CD4-positive, alpha-beta T cell treated with Interleukin-6 for 4 hours (primary cell): ENCODE measurements at places on chromosomes 16 and 17.

GRCh38 chr17:31099016-31099415, 4.2 kb downstream of the NF1 start:
- DNase-seq: no peak

DNA sequence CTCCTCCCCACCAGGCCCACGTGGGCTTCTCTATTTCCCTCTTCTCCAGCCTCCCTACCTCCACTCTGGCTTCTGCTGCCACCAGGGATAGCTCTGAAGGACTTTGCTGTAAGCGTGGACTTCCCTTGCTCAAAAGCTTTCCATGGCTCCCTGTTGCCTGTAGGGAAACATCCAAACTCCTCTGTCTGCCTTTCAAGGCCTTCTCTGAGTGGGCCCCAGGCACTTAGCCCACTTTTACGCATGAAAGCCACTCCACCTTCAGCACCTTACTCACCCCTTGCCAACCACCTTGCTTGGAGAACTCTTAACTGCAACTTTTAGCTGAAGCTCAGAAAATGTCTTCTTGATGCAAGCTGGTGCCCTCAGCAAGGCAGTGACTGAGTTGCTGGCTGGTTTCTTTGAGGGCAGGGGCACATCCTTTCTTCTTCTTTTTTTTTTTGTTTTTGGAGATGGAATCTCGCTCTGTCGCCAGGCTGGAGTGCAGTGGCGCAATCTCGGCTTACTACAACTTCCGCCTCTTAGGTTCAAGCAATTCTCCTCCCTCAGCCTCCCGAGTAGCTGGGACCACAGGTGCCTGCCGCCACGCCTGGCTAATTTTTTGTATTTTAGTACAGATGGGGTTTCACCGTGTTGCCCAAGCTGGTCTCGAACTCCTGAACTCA, 52.0 kb upstream of the DLX4 start:
- no peak for DNase-seq

DNA sequence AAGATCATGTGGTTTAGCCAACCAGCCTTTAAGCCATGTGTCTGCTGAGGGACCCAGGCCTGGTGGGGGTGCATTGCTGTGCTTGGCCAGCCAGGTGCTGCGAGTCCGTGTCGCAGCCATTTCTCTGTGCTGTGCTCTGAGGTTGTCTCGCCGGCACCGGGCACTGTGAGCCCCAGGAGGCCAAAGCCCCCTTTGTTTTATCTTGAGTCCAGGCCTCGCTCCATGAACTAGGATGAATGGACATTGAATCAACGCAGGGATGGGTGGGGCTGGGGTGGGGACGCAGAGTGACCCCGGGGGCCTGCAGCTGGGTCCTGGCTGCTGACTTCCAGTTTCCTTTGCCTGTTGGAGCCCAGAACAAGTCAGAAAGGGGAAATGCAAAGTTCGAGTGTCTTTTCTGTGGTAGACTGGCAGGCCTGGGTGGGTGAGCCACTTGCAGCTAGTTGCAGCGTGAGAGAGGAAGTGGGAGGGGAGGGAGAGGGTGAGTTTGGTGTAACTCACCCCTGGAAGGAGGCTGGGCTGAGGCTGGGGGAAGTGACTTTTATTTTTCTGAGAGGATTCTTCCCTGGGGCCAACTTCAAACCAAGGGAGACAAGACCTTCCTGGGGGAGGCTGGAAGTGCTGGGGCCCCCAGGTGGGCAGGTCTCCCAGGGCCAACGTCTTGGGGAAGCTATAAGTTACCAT, 324.7 kb downstream of the SEC14L1 start:
- DNase-seq: peak; percentile 88

DNA sequence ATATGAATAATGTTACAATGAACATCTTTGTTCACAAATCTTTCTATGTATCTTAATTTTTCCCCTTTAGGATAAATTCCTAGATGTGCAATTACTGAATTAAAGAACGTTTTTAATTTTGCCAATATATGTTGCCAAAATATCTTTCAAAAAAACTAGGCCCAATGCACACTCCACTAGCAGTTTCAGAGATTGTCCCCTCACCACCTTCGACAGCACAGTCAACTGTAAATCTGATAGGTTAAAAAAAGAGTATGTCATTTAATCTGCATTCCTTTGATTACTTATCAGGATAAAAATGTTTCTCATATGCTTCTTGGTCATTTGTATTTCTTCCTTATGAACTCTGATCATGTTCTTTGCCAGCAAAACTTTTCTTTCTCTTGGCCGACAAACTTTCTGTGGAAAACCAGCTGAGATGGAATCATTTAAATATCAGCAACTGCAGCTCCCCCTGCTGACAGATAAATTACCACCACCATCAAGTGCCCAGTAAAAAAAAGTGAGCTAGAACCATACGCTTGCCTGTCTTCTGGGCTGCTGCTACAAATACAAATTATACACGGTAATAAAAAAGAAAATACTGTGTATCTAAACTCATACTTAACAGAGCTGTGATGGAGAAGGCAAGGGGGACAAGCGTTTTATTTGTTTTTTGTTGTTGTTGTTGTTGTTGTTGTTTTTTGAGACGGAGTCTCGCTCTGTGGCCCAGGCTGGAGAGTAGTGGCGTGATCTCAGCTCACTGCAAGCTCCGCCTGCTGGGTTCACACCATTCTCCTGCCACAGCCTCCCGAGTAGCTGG, 19.6 kb upstream of the KANSL1 start:
- DNase-seq: peak; percentile 80

- no peak for DNase-seq
Measured at GRCh38 chr17:21250854-21251253, 2.4 kb downstream of the NATD1 start.

- peak; percentile 24 for DNase-seq
Measured at GRCh38 chr16:19639986-19640421, 78.0 kb downstream of the KNOP1 start.

DNA sequence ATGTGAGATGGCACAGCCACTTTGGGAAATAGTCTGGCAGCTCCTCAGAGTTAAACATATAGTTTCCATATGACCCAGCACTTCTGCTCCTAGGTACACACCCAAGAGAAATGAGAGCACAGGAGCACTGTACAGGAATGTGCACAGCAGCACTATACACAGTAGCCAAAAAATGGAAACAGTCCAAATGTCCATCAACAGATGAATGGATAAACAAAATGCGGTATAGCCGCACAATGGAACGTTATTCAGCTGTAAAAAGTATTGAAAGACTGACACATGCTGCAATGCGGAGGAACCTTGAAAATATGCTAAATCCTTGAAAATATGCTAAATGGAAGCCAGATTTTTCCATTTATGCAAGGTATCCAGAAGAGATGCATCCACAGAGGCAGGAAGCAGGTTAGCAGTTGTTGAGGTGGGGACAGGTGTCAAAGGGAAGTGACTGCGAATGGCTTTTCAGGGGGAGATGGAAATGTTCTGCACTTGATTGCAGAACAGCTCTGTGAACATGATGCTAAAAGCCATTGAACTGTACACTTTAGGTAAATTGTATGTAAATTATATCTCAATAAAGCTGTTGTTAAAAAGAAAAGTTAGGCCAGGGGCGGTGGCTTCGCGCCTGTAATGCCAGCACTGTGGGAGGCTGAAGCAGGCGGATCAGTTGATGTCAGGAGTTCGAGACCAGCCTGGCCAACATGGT, 80.7 kb downstream of the MPRIP start:
- DNase-seq: no peak

DNA sequence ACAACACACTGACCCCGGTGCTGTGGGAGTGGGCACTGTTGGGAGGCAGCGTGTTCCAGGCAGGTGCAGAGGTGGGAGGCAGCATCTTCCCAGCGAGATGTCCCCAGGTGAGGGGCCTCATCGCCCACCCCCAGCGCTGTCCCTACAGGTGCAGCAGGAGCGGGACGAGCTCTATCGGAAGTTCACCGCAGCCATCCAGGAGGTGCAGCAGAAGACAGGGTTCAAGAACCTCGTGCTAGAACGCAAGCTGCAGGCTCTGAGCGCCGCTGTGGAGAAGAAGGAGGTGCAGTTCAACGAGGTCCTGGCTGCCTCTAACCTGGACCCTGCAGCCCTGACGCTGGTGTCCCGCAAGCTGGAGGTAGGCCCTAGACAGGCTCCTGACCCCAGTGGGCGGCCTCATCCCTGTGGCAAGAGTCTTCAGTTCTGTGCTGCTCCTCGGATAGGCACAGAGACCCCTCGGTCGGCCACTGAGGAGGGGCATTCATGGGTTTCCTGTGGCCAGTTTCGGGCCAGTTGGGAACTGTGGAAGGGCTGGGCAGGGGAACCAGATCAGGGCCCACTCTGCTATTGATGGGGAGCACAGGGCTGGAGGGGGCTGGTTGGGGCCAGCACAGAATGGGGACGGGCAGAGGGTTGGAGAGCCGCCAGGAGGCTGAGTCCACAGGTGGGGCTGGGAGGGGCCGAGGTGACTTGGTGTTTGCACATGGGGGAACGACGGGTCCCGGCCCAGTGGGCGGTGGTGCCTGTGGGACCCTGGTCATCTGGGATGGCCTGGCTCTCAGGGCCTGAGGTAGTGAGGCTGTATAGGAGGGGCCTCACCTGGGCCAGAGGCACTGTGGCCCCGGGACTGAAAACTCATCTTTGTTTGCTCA, 21.1 kb upstream of the DBNDD1 start:
- DNase-seq: no peak

DNA sequence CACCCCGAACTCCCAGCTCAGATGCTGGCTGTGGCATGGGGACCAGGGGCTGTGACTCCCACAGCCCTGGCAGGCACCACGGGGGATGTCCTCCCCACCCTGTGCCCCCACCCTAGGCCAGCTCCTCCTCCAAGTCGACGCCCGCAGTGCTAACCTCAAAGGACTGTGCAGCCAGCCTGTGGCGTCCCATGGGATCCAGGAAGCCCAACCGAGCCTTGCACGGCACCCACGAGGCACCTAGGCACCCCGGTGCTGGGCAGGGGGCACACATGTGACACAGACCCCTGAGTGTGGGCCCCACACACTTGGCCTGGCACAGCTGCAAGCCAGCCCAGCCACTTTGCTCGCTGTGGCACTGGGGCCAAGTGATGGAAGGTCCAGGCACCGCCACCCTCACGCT, 3.9 kb downstream of the GCGR start:
- no peak for DNase-seq

DNA sequence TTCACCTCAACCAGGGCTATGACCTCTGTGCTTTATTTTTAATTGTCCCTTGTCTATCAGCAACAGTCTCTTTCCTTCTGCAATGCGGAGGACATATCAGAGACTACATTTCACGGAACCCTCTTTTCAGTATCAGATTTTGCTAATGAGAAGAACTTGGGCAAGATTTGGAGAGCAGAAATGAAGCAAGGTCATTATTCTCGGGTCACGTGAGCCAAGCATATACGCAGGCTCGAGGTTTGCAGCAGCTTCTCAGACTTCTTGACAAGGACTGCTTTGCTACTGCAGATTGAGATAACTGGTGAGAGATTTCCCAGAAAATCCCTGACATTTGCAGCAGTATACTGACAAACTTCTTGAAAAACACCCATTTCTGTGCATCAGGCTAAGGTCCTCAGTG, 30.4 kb downstream of the ABCA10 start:
- DNase-seq: no peak

GRCh38 chr17:58334256-58334655, 5.7 kb upstream of the TSPOAP1 start:
- no peak for DNase-seq

- DNase-seq: no peak
Measured at GRCh38 chr17:21339011-21339410, 37.1 kb upstream of the KCNJ12 start.

GRCh38 chr17:14052886-14053615, 16.3 kb upstream of the COX10 start:
- no peak for DNase-seq

- DNase-seq: no peak
Measured at GRCh38 chr16:17228048-17228707, 242.6 kb downstream of the XYLT1 start.

DNA sequence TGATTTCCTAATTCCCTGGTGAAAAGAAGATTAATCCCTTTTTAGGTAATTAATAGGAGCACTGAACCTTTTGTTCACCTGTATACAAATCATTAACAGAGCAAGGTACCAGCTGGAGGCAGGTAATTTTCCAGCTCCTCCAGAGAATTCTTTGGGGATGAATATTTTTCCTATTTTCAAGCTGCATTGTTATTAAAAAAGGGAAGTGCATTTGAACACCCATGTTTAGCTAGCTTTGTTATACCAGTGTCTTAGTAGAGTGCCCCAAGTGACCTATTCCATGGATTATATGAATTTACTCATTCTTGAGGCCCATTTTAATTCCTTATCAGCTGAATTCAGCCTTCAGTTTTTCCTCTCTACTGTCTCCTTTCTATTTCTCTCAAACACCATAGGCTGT, 73.2 kb upstream of the GOT2 start:
- no peak for DNase-seq

- peak; percentile 68 for DNase-seq
Measured at GRCh38 chr17:40561871-40562611, 3.2 kb downstream of the CCR7 start.

GRCh38 chr16:69329369-69330285, 761 bp downstream of the PDF start:
- peak; percentile 54 for DNase-seq

GRCh38 chr17:77375108-77375916, 234.5 kb downstream of the SEC14L1 start:
- DNase-seq: no peak

- DNase-seq: peak; percentile 63
Measured at GRCh38 chr17:50931144-50931908, 65.2 kb upstream of the TOB1 start.

- no peak for DNase-seq
Measured at GRCh38 chr17:67098006-67098405, 53.7 kb downstream of the CACNG1 start.

DNA sequence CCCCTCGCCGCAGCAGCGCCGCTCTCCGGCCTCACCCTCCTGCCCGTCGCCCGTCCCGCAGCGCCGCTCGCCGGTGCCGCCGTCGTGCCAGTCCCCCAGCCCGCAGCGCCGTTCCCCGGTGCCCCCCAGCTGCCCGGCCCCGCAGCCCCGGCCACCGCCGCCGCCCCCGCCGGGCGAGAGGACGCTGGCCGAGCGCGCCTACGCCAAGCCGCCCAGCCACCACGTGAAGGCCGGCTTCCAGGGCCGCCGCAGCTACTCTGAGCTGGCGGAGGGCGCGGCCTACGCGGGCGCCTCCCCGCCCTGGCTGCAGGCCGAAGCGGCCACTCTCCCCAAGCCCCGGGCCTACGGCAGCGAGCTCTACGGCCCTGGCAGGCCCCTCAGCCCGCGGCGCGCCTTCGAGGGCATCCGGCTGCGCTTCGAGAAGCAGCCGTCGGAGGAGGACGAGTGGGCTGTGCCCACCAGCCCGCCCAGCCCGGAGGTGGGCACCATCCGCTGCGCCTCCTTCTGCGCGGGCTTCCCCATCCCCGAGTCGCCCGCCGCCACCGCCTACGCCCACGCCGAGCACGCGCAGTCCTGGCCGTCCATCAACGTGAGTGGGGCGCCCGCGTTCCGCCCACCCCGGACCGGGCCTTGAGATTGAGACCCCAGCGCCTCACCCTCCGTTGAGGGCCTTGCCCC, 15.0 kb downstream of the TBKBP1 start:
- DNase-seq: no peak
